ENCODE measurements at places on chromosomes 4 and X.

- H3K36me3 ChIP-seq: peaks cover 93% of the 10 kb centered on the region
- H3K27me3 ChIP-seq: peaks cover 3% of the 10 kb centered on the region
- H3K4me3 ChIP-seq: no peak overlapping the region
- H3K4me1 ChIP-seq: no peaks in the 10 kb centered on the region
These were observed 210.0 kb upstream of the STK26 start for GRCh38 chrX:131812847-131813825.

DNA sequence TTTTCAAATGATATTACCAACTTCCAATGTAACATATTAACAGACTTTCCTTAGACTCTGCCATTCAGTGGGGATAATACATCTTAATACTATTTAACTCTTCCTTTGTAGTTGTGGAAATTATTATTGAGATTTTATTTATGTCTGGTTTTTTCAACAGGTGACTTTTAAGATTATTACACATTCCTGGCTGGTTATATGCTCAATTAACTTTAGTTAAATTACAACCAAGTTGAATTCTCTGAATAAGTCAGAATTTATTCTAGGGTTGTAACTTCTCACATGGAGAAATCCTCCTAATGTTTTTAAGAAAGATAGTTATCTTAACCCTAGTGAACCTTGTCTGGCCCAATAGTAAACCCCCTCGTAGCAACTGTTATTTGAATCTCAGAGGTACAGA, 107.3 kb downstream of the SLC10A6 start:
- no peak overlapping the region for H3K27ac ChIP-seq

- H3K27ac ChIP-seq: peak overlapping the region; percentile 91
- H3K4me1 ChIP-seq: peaks cover 10% of the 10 kb centered on the region
- no peak for DNase-seq
- peaks cover 3% of the 10 kb centered on the region for H3K27me3 ChIP-seq
- H3K36me3 ChIP-seq: no peaks in the 10 kb centered on the region
- H3K4me3 ChIP-seq: no peak overlapping the region
These were observed 9.1 kb upstream of the GASK1B start for GRCh38 chr4:158181906-158182305.

- no peaks in the 10 kb centered on the region for H3K27me3 ChIP-seq
- peaks cover 6% of the 10 kb centered on the region for H3K4me1 ChIP-seq
- H3K27ac ChIP-seq: no peak overlapping the region
- no peaks in the 10 kb centered on the region for H3K36me3 ChIP-seq
- DNase-seq: no peak
These were observed 362.0 kb downstream of the ADAM29 start for GRCh38 chr4:175280153-175280552.

DNA sequence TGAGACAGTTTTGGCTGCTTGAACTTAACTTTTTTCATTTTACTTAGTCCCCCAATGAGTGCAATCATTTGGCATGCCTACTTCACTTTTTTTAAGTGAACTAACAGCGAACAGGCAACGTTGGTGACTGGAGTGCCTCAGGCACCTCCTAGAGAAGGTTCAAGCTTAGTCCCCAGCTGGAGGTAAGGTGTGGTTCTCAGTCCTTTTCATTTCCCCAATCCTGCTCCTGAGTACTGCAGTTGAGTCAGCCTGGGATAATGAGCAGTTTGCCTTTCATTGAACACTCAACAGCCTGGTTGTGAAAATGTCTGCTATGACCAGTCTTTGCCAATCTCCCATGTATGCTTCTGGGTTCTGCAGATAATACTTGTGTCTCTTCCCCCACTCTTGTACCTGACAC, 109.5 kb downstream of the CDKL5 start:
- no peaks in the 10 kb centered on the region for H3K27me3 ChIP-seq
- H3K27ac ChIP-seq: no peak overlapping the region
- H3K4me3 ChIP-seq: no peak overlapping the region
- peaks cover 4% of the 10 kb centered on the region for H3K36me3 ChIP-seq

- H3K4me1 ChIP-seq: no peaks in the 10 kb centered on the region
- no peaks in the 10 kb centered on the region for H3K27me3 ChIP-seq
- no peak overlapping the region for H3K4me3 ChIP-seq
- H3K27ac ChIP-seq: no peak overlapping the region
- no peaks in the 10 kb centered on the region for H3K36me3 ChIP-seq
- DNase-seq: no peak
These were observed 20.8 kb upstream of the TMEM185A start for GRCh38 chrX:149652232-149652981.

- H3K4me3 ChIP-seq: no peak overlapping the region
- H3K27ac ChIP-seq: no peak overlapping the region
- DNase-seq: no peak
- H3K4me1 ChIP-seq: peaks cover 4% of the 10 kb centered on the region
- H3K27me3 ChIP-seq: peaks cover 5% of the 10 kb centered on the region
These were observed 25.4 kb upstream of the SLAIN2 start for GRCh38 chr4:48315728-48316630.

- H3K4me3 ChIP-seq: peak overlapping the region; percentile 92
- peaks cover 10% of the 10 kb centered on the region for H3K36me3 ChIP-seq
- H3K4me1 ChIP-seq: peaks cover 49% of the 10 kb centered on the region
- no peak for DNase-seq
- no peak overlapping the region for H3K27ac ChIP-seq
- H3K27me3 ChIP-seq: peaks cover 39% of the 10 kb centered on the region
These were observed 2.6 kb downstream of the GPC4 start for GRCh38 chrX:133412665-133413064.

DNA sequence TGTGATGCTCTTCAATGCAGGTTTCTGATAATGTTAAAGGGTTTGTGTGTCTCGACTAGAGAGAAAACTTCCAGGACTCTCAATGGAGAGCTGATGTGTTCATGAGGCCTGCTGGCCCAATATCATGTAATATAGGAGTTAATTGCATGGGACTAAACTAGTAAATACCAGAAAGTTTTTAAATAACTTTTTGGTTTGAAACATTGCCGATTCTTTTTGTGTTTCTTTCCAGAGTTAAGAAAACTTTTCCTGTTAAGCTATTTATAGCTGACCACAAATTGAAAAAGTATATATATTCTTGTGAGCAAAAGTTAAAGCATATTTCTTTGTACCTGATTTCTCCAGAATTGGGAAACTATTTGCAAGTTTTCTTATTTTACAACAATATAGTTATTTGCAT, 49.7 kb downstream of the FAM9B start:
- no peak overlapping the region for H3K4me3 ChIP-seq
- H3K36me3 ChIP-seq: no peaks in the 10 kb centered on the region
- H3K27ac ChIP-seq: no peak overlapping the region
- no peak for DNase-seq
- H3K27me3 ChIP-seq: peaks cover 3% of the 10 kb centered on the region

- H3K4me1 ChIP-seq: peaks cover 5% of the 10 kb centered on the region
- no peak overlapping the region for H3K27ac ChIP-seq
- peaks cover 6% of the 10 kb centered on the region for H3K27me3 ChIP-seq
- no peak for DNase-seq
These were observed 104.4 kb downstream of the EFHC2 start for GRCh38 chrX:44239036-44239435.

GRCh38 chr4:80192252-80192866, 4.9 kb upstream of the PRDM8 start:
- H3K27me3 ChIP-seq: peaks cover 100% of the 10 kb centered on the region
- H3K36me3 ChIP-seq: no peaks in the 10 kb centered on the region
- no peak overlapping the region for H3K27ac ChIP-seq
- DNase-seq: no peak

GRCh38 chr4:52957835-52958631, 95.9 kb downstream of the RASL11B start:
- H3K27me3 ChIP-seq: no peaks in the 10 kb centered on the region
- no peak overlapping the region for H3K4me3 ChIP-seq
- DNase-seq: no peak
- H3K36me3 ChIP-seq: no peaks in the 10 kb centered on the region
- H3K27ac ChIP-seq: peak overlapping the region; percentile 80
- H3K4me1 ChIP-seq: peaks cover 49% of the 10 kb centered on the region

DNA sequence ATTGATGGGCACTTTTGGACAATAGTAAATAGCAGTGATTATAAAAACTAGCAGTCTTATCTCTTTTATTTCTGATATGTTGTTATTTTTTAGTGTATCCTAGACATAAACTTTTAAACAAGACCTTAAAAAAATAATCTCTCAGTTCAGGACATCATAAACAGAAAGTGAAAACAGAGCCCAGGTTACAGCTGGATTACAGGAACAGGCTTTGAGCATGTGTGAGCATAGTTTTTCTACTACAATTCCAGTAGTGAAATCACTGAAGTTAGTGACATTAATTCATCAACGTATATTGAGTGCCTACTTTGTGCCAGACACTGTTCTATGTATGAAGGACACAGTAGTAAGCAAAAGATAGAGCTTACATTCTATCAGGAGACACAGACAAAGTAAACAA, 16.9 kb downstream of the TRIM75 start:
- no peak overlapping the region for H3K27ac ChIP-seq
- no peak overlapping the region for H3K4me3 ChIP-seq
- no peaks in the 10 kb centered on the region for H3K27me3 ChIP-seq
- H3K4me1 ChIP-seq: peaks cover 14% of the 10 kb centered on the region
- peaks cover 10% of the 10 kb centered on the region for H3K36me3 ChIP-seq
- DNase-seq: no peak

GRCh38 chrX:19867411-19867732, 20.0 kb downstream of the SH3KBP1 start:
- DNase-seq: no peak
- H3K4me3 ChIP-seq: no peak overlapping the region
- H3K27ac ChIP-seq: peak overlapping the region; percentile 50
- peaks cover 4% of the 10 kb centered on the region for H3K27me3 ChIP-seq
- peaks cover under 1% of the 10 kb centered on the region for H3K36me3 ChIP-seq

DNA sequence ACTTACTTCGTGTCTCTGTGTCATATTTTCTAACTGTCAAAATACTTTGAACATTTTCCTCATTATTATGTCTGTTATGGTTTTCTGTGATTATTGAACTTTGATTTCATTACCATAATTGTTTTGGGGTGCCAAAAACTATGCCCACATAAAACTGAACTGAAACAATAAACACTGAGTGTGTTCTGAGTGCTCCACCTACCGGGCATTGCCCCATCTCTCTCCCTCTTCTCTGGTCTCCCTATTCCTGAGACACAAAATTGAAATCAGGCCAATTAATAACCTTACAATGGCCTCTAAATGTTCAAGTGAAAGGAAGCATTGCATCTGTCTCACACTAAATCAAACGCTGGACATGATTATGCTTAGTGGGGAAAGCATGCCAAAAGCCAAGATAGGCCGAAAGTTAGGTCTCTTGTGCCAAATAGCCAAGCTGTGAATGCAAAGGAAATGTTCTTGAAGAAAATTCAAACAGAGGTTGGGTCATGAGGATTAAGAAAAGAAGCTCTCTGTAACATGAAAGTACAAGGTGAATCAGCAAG, 972.3 kb downstream of the PCDH7 start:
- H3K27me3 ChIP-seq: no peaks in the 10 kb centered on the region
- no peaks in the 10 kb centered on the region for H3K4me1 ChIP-seq
- no peak for DNase-seq
- H3K4me3 ChIP-seq: no peak overlapping the region
- no peaks in the 10 kb centered on the region for H3K36me3 ChIP-seq

GRCh38 chr4:8675383-8675782, 82.8 kb downstream of the CPZ start:
- no peaks in the 10 kb centered on the region for H3K36me3 ChIP-seq
- H3K27me3 ChIP-seq: peaks cover 80% of the 10 kb centered on the region
- H3K27ac ChIP-seq: no peak overlapping the region
- no peaks in the 10 kb centered on the region for H3K4me1 ChIP-seq

DNA sequence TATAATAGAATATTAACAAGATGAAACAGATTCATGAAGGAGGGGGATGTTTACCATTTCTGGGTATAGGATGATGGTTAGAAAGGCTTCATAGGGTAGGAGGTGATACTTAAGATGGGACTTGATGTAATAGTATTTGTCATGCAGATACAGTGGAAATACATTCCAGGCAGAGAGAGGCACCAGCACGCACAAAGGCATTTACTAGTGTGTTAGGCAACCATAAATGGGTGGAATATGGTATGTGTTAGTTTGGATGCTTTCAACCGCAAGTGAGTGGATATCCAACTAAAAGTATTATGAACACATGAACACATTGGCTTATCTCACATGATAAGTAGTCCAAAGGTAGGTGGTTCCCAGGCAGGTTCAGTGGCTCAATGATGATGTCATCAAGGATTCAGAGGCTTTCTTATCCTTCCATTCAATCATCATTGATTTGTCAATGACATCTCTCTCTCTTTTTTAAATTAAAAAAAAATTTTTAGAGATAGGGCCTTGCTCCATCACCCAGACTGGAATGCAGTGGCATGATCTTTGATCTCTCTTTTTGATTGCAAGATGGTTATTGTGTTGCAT, 12.7 kb upstream of the STARD8 start:
- H3K4me1 ChIP-seq: peaks cover 5% of the 10 kb centered on the region
- no peak overlapping the region for H3K4me3 ChIP-seq
- H3K27me3 ChIP-seq: peaks cover 9% of the 10 kb centered on the region
- H3K27ac ChIP-seq: no peak overlapping the region
- no peak for DNase-seq

DNA sequence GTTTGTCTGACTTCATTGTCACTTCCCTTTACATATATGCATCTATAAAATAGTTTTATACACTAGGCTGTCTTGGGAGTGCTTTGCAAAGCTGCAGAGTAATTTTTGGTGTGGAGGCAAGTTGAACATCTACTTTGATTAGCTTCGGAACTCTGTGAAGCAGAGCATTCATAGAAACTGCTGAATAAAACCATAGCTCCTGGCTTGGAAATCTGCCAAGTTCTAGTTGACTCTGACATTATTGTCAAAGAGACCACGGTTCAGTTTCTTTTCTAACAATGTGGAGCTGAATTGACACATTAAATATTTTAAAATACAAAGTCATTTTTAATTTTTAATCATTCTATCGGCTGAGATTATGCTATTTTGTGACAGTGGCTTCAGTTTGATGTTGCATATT, 335.0 kb downstream of the BMPR1B start:
- H3K4me1 ChIP-seq: peaks cover 5% of the 10 kb centered on the region
- no peak for DNase-seq
- H3K27ac ChIP-seq: no peak overlapping the region
- H3K4me3 ChIP-seq: no peak overlapping the region
- H3K27me3 ChIP-seq: no peaks in the 10 kb centered on the region

DNA sequence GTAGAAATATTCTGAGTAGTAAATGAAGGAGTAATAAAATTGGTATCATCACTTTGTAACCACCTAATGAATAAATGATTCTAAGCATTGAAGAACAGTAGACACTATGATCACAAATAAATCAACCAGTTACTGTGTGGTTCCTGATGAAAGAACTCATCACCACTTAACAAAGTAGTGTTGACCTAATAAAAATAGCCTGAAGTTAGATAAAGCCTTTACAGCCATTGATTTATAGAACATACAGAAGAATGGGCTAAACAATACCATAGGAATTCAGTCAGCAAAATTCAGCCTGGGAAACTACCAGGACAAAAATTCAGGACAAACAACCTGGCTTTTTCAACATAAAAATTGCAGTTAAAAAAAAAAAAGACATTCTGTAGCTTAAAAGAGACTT, 9.0 kb downstream of the SLC30A9 start:
- no peak overlapping the region for H3K27ac ChIP-seq
- no peaks in the 10 kb centered on the region for H3K4me1 ChIP-seq
- H3K4me3 ChIP-seq: no peak overlapping the region
- H3K36me3 ChIP-seq: peaks cover 19% of the 10 kb centered on the region

DNA sequence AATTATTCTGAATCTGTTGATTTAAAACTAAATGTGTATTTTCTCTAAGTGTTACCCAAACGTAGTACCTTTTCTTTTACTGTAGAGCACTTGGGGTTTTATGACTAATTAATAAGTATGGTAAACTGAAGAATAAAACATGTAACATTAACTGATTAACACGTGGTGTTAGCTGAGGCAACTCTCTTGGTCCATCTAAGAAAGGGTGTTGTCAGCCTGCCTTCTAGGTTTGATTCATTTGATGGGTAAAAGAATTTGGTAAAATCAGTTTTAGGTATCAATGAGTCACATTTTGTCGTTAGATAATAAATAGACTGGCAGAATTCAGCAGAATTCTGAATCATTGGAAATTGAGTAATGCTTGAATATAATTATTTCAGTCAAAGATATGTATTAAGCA, 99.7 kb downstream of the AFF1 start:
- no peaks in the 10 kb centered on the region for H3K36me3 ChIP-seq
- H3K4me3 ChIP-seq: no peak overlapping the region
- no peaks in the 10 kb centered on the region for H3K4me1 ChIP-seq
- no peak for DNase-seq
